ENCODE measurements at places on chromosomes 2 and 18.
A peak's percentile ranks its signal among the peaks of the same experiment; 100 is the strongest.

- DNase-seq = no peak
- H3K4me1 ChIP-seq = no peaks in the 10 kb centered on the region
- H3K36me3 ChIP-seq = no peaks in the 10 kb centered on the region
- no peaks in the 10 kb centered on the region for H3K27me3 ChIP-seq
These were observed 31.5 kb upstream of the RASGRP3 start for GRCh38 chr2:33444967-33445366.

DNA sequence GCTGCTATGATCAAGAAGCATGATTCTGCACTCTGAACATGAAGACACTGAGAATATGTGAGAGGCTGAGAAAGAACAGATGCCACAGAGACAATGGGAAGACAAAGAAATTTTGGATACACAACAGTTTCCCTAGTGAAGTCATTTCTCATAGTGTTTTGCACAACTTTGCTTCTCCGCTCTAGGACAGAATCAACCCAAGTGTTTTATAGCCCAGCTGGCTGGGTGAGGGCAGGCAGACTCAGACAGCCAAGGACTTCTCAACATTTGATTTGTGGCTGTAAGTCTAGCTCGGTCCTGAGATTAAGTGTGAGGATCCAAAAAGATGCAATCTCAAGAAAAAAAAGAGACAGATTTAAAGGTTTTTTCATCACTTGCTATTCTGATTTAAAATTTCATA, 536.5 kb upstream of the CRIM1 start:
- DNase-seq = peak; percentile 59
- no peaks in the 10 kb centered on the region for H3K36me3 ChIP-seq
- H3K4me3 ChIP-seq = peak overlapping the region; percentile 61
- H3K27me3 ChIP-seq = no peaks in the 10 kb centered on the region
- peaks cover 18% of the 10 kb centered on the region for H3K4me1 ChIP-seq

GRCh38 chr2:76318848-76319360, 608.2 kb upstream of the GCFC2 start:
- peaks cover 3% of the 10 kb centered on the region for H3K4me1 ChIP-seq
- H3K36me3 ChIP-seq = no peaks in the 10 kb centered on the region
- DNase-seq = no peak
- no peak overlapping the region for H3K27ac ChIP-seq
- H3K4me3 ChIP-seq = no peak overlapping the region
- H3K27me3 ChIP-seq = no peaks in the 10 kb centered on the region

DNA sequence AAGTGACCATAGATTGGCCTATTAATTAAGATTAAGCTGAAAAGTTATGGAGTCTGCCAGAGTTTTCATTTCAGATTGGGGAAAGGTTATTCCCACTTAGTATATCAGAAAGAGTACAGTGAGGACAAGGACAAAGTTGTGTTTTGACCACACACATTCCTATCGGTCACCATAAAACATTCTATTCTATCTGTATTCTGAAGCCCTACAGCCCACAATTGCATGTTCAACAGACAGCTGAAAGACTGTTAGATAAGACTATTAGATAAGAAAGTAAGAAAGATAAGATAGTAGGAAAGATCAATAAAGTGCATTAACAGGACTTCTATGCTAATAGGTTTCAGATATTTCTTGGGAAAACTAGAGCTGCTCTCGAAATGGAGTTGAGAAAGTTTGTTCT, 26.7 kb upstream of the ACYP2 start:
- H3K27me3 ChIP-seq = no peaks in the 10 kb centered on the region
- no peak overlapping the region for H3K27ac ChIP-seq
- peaks cover 16% of the 10 kb centered on the region for H3K4me1 ChIP-seq
- H3K4me3 ChIP-seq = peak overlapping the region; percentile 44
- H3K36me3 ChIP-seq = no peaks in the 10 kb centered on the region

DNA sequence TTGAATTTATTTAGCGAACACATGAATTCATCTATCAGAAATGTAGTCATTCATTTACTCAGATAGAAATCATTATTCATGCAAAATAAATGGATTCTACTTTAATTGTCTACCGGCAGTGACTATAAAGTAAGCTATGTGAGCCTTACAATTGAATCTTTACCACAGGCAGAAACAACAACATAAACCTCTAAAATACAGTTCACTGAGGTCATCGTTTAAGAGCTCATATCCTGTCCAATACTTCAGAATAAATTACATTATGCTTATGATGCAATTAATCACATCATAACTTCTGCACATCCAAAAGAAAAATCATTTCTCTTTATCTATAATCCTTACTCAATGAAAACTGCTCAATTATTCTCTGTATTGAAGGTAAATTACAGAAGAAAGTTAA, 244.7 kb downstream of the HNMT start:
- no peaks in the 10 kb centered on the region for H3K4me1 ChIP-seq
- H3K4me3 ChIP-seq = no peak overlapping the region
- H3K36me3 ChIP-seq = no peaks in the 10 kb centered on the region
- DNase-seq = no peak

DNA sequence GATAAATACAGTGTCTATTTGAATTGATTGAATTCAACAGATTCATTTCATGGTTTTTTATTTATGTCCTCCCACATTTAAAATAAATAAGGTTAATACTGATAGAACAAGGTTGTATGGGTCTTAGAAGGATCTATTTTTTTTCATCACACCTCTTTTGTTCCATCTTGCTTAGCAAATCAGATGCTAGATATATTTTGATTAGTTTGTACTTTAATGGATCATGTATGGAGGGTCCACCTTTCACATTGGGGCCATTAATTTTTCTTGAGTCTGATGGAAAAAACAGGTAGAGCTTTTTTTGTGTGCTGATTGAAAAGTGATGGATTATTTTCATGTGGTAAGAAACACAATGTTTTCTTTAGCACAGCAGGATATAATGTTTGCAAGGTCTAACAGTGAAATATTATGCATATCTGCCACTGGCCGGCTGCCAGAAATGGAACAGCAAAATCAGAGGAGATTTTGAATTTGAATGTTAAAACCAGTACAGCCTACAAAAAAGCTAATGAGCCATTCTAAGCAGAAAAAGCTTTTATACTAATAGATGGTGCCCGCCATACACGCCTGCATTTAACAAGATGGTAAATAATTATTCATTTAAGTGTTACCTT, 188.1 kb upstream of the ETAA1 start:
- no peak overlapping the region for H3K27ac ChIP-seq
- no peaks in the 10 kb centered on the region for H3K36me3 ChIP-seq
- H3K27me3 ChIP-seq = no peaks in the 10 kb centered on the region
- H3K4me1 ChIP-seq = no peaks in the 10 kb centered on the region
- no peak overlapping the region for H3K4me3 ChIP-seq
- no peak for DNase-seq

DNA sequence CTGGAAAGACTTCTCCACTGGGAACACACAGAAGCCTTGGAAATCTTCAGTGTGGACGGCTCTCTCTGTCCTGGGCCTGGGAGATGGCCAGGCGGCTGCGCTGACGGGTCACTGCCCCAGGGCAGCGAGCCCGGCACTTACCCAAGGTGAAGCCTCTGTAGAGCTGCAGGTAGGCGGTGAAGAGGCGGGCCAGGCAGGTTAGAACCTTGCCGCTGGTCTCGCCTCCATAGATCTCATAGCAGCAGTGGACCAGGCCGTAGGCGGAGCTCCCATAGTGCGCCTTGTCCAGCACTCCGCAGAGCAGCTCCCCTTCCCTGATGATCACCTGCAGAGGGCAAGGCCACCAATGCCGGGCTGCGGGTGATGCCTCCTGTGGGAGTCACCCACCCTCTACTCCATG, 53.0 kb downstream of the POLR1A start:
- H3K4me3 ChIP-seq = no peak overlapping the region
- peaks cover 80% of the 10 kb centered on the region for H3K36me3 ChIP-seq
- DNase-seq = peak; percentile 33
- no peaks in the 10 kb centered on the region for H3K27me3 ChIP-seq
- H3K4me1 ChIP-seq = no peaks in the 10 kb centered on the region

- no peaks in the 10 kb centered on the region for H3K27me3 ChIP-seq
- no peak overlapping the region for H3K27ac ChIP-seq
- no peak overlapping the region for H3K4me3 ChIP-seq
- no peaks in the 10 kb centered on the region for H3K36me3 ChIP-seq
- DNase-seq = no peak
- peaks cover 7% of the 10 kb centered on the region for H3K4me1 ChIP-seq
These were observed 56.3 kb upstream of the TMEM200C start for GRCh38 chr18:5951515-5952091.

GRCh38 chr18:47313901-47314300, 62.4 kb upstream of the SKOR2 start:
- no peaks in the 10 kb centered on the region for H3K27me3 ChIP-seq
- H3K27ac ChIP-seq = no peak overlapping the region

- H3K4me3 ChIP-seq = no peak overlapping the region
- no peak for DNase-seq
- H3K4me1 ChIP-seq = no peaks in the 10 kb centered on the region
- no peak overlapping the region for H3K27ac ChIP-seq
- peaks cover 84% of the 10 kb centered on the region for H3K36me3 ChIP-seq
These were observed 29.9 kb downstream of the BIRC6 start for GRCh38 chr2:32386739-32387138.

DNA sequence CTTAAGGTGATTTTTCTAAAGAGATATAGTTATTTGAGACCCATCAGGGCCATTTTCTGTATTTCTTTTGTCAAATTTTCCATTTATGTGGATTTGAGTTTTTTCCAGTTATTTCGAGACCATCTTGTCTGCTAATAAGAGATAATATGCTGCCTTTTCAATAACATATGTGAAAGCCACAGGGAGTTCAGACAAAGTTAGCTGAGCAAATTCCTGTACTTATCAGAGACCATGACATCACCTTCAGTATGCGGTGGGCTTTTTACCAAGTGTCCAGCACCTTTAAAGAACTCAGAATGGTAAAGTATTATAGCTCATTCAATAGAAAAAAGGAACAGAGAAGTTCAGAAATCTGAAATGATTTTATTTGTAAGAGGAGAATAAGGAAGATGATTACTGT, 11.7 kb downstream of the MAPK4 start:
- H3K36me3 ChIP-seq = no peaks in the 10 kb centered on the region
- no peak overlapping the region for H3K27ac ChIP-seq
- no peaks in the 10 kb centered on the region for H3K27me3 ChIP-seq
- no peak overlapping the region for H3K4me3 ChIP-seq
- DNase-seq = no peak

GRCh38 chr2:27647289-27647688, 16.1 kb downstream of the SUPT7L start:
- H3K4me3 ChIP-seq = no peak overlapping the region
- H3K36me3 ChIP-seq = peaks cover 75% of the 10 kb centered on the region
- no peaks in the 10 kb centered on the region for H3K4me1 ChIP-seq
- DNase-seq = no peak
- H3K27ac ChIP-seq = no peak overlapping the region

GRCh38 chr2:182018218-182018617, 32.6 kb downstream of the PPP1R1C start:
- no peaks in the 10 kb centered on the region for H3K36me3 ChIP-seq
- no peak overlapping the region for H3K27ac ChIP-seq

GRCh38 chr2:174142290-174142689, 106.0 kb downstream of the OLA1 start:
- DNase-seq = no peak
- peak overlapping the region; percentile 66 for H3K4me3 ChIP-seq
- no peaks in the 10 kb centered on the region for H3K27me3 ChIP-seq
